ENCODE measurements at places on chromosomes 7 and 10. TPM values are rescaled to one million over a fixed set of nuclear protein-coding genes. Genes with fewer than 3 reads are reported as not detected.

DNA sequence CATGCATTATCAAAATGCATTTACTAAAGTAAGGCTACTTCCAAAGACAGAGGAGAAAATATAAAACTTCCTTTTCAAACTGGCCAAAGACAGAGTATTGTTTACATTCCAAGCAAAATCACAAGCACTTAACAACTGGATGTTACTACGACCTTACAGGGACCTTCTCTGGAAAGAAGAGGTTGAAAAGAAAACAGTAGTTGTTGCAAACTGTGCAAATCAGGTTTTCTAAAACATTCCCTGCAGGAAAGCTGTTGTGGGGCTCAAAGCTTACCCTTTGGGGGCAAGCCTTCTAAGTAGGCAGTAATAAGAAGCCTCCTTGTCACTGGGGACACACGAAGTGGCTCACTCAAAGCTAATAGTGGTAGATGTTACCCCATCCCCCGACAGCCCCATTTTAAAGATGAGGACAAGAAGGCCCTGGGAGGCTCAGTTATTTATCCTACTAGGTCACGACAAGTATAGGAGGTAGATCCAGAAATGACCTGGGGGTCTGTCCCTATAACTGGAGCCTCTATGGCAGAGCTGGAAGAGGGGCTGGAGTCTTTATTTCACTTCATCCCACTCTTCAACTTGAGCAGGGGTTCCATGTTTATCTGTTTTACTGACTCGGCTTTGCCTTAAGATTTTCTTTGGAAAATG, 46.6 kb downstream of the ATXN7L1 start:
- H3K4me3 ChIP-seq: no peak overlapping the region
- H3K27ac ChIP-seq: no peak overlapping the region
- no peaks in the 10 kb centered on the region for H3K36me3 ChIP-seq
- DNase-seq: no peak

DNA sequence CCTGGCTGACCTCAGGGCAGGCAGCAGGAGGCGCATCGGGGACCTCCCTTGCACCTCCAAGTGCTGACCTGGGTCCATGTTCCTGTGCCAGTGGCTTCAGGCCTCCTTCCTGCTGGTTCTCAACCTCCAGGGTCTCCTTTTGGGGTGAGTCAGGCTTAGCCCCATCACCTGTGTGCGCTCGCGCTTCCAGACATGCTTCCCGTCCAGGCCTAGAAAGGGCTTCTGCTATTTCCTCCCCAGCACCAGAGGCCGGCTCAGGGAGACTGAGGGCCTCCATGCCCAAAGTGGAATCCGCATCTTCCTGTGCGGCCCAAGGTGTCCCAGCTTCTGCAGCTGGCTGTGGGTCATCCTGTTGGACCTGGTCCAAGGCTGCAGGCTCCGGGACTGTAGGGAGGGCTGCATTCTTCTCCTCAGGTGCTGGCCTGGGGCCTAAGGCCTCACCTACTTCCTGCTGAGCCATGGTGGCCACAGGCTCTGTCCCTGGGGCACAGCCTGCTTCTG, 5.9 kb downstream of the NACAD start:
- DNase-seq: no peak
- no peaks in the 10 kb centered on the region for H3K36me3 ChIP-seq
- no peak overlapping the region for H3K4me3 ChIP-seq
- H3K27me3 ChIP-seq: no peaks in the 10 kb centered on the region
- H3K27ac ChIP-seq: no peak overlapping the region
- H3K4me1 ChIP-seq: peaks cover 17% of the 10 kb centered on the region

- H3K27me3 ChIP-seq: no peaks in the 10 kb centered on the region
- no peak for DNase-seq
- no peaks in the 10 kb centered on the region for H3K36me3 ChIP-seq
- no peak overlapping the region for H3K27ac ChIP-seq
- H3K4me3 ChIP-seq: no peak overlapping the region
- H3K4me1 ChIP-seq: no peaks in the 10 kb centered on the region
Measured at GRCh38 chr10:109126541-109126940, 796.8 kb downstream of the XPNPEP1 start.

Gene ATP5F1C
- 115 TPM for total RNA-seq

- H3K27me3 ChIP-seq: peaks cover 31% of the 10 kb centered on the region
- H3K27ac ChIP-seq: no peak overlapping the region
- no peaks in the 10 kb centered on the region for H3K4me1 ChIP-seq
- H3K36me3 ChIP-seq: peaks cover 4% of the 10 kb centered on the region
Measured at GRCh38 chr7:30757342-30757692, 5.4 kb downstream of the INMT start.

GRCh38 chr10:133289761-133290160, 13.1 kb upstream of the ADAM8 start:
- DNase-seq: no peak
- peaks cover 8% of the 10 kb centered on the region for H3K4me1 ChIP-seq
- H3K36me3 ChIP-seq: peaks cover 9% of the 10 kb centered on the region
- H3K27ac ChIP-seq: no peak overlapping the region
- no peaks in the 10 kb centered on the region for H3K27me3 ChIP-seq
- no peak overlapping the region for H3K4me3 ChIP-seq

All from T-helper 17 cell (primary cell).